ENCODE measurements at places on chromosomes 2 and 18. TPM values are rescaled to one million over a fixed set of nuclear protein-coding genes. Genes with fewer than 3 reads are reported as not detected.

The RESP18 gene
- not detected for total RNA-seq

The SKOR2 gene
- total RNA-seq: not detected

The KCNE4 gene
- total RNA-seq: not detected

The SLC38A11 gene
- not detected for total RNA-seq

The SOWAHC gene
- 0.15 TPM for total RNA-seq

The CXCR1 gene
- total RNA-seq: not detected

The SERPINB4 gene
- not detected for total RNA-seq

The ANKRD36B gene
- total RNA-seq: 20.1 TPM

The GLI2 gene
- total RNA-seq: not detected

The GAL3ST2 gene
- total RNA-seq: 0.16 TPM

The PLCL1 gene
- 0.71 TPM for total RNA-seq

The VWC2L gene
- not detected for total RNA-seq

The SLC19A3 gene
- not detected for total RNA-seq

The TIGD1 gene
- total RNA-seq: 6.5 TPM

The SPRED2 gene
- 4.0 TPM for total RNA-seq

The VIT gene
- not detected for total RNA-seq

The SLC5A7 gene
- not detected for total RNA-seq

The CFAP53 gene
- total RNA-seq: 0.53 TPM

The ALPP gene
- not detected for total RNA-seq

The DYNAP gene
- not detected for total RNA-seq

The TPO gene
- total RNA-seq: not detected

The CMPK2 gene
- 0.62 TPM for total RNA-seq

The MALL gene
- 0.47 TPM for total RNA-seq

Data from CD8-positive, alpha-beta memory T cell (primary cell).